Kidney epithelial cell (primary cell): ENCODE measurements at places on chromosomes 2 and 18. TPM values are rescaled to one million over a fixed set of nuclear protein-coding genes. Genes with fewer than 3 reads are reported as not detected.

COL4A3 gene
- total RNA-seq = 0.96 and 2.3 TPM in 2 replicates

NPC1 gene
- total RNA-seq = 111 and 123 TPM in 2 replicates

GRCh38 chr2:227325839-227326195, 766 bp downstream of the MFF start:
- no peak for DNase-seq

- no peak for DNase-seq
Measured at GRCh38 chr2:235325151-235325550, 168.7 kb upstream of the AGAP1 start.

DNA sequence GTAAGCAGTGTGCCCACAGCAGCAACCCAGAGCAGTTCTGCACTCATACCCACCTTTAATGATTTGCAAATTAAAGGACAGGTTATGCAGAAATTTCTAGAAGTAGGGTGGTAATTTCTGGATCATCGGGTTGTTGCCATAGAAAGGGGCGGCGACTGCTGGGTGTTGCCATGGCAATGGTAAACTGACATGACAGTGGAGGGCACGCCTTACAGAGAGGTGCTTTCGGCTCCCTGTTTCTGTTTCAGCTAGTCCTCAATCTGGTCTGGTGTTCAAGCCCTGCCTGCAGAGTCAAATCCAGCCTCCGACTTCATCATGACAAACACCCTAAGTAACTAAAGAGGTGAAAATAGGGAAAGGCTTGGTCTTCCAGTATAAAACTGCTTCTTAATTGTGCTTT, 667.7 kb downstream of the SOCS6 start:
- DNase-seq = no peak

DNA sequence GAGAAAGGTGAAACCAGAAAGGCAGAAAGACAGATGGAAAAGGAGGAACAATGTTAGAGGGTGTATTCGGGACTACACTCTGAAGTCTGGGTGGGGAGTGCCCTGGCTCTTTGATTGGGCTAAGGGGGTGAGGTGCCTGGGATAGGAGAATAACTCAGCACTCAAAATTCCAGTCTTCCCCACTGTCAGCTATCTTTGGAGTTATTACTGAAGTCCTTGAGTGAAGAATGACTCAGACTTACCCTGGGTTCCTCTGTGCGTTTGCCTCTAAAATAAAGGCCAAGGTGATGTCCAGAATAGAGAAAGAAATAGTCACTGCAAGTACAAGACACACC, 151.8 kb upstream of the SERPINE2 start:
- no peak for DNase-seq

- DNase-seq = no peak
Measured at GRCh38 chr2:113251118-113251517, 27.6 kb downstream of the PAX8 start.

DNA sequence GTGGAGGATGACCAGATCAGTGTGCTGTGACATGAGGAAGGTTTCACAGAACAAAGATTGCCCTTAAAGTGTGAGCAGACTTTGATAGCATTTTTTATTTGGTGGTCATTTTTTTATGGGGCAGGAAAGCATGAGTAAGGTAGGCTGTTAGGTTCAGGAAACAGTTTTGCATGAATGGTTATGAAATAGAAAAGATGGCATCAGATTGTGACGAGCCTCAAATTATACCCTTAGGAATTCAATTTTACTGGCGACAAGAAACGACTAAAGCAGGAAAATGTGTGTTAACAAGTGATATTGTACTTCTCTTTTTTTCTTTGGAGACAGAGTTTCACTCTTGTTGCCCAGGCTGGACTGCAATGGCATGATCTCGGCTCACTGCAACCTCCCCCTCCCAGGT, 44.7 kb downstream of the PIK3C3 start:
- no peak for DNase-seq
